ENCODE measurements at places on chromosomes 12 and 14.

- DNase-seq, result no peak
Measured at GRCh38 chr12:122866379-122866778, 29.5 kb downstream of the VPS37B start.

DNA sequence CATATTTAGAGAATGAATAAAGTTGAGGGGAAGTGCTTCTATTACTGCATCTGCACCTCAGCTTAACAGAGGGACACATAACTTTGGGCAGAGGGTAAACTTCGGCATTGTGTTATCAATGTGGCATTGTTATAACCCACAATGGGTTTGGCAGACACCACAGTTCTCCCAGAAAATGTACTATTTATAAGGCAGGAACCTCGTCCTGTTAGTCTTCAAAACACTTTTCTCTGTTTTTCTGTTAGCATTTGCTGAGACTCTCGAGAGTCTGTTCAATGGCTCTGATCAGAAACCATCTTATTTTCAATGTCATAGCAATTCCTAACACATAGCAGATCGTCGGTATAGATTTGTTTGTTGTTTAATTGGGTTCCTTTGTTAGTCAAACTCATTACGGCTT lies 13.9 kb downstream of the PPP1R36 start:
- DNase-seq, result no peak

GRCh38 chr12:51217133-51217967 lies 512 bp downstream of the POU6F1 start:
- no peak for DNase-seq

GRCh38 chr14:92484132-92484823 lies 29.3 kb upstream of the RIN3 start:
- DNase-seq, result no peak

DNA sequence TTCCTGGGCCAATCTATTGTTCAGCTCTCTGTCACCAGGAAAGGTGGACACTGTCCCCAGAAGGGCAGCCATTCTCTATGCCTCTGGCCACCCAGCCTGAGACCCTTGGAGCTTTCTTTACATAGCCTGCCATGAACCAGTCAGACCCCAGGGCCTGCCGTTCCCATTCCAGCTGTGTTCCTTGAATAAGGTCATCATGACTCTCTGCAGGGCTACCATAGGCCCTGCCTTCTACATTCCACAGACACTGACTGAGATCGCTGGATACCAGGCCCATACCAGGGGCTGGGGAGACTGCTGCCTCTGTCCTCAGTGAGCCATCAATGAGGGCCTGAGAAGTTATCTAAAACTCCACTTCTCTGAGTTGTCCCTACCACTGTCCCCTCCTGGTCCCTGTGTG lies 75.5 kb downstream of the SYNE3 start:
- no peak for DNase-seq

- no peak for DNase-seq
Measured at GRCh38 chr14:101926085-101926484, 38.3 kb upstream of the DYNC1H1 start.

GRCh38 chr12:67681105-67681778 lies 32.7 kb downstream of the DYRK2 start:
- DNase-seq, result peak; percentile 95

DNA sequence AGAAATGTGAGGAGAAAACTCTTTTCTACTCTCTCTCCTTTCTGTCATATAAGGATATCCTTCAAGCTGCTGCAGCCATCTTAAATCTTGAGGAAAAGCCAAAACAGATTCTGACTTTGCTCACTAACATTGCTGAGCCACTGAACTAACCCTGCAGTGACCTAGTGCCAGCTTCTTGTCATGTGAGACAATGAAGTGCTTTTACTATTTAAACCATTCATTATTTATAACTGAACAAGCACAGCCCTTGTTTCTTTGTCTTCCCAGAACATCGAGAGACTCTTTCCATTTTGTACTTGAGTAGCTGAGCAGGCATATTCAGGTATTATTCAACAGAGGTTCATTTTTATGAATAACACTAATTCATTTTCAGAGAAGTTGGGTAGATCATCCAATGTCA lies 455.0 kb upstream of the TMPO start:
- DNase-seq, result no peak

DNA sequence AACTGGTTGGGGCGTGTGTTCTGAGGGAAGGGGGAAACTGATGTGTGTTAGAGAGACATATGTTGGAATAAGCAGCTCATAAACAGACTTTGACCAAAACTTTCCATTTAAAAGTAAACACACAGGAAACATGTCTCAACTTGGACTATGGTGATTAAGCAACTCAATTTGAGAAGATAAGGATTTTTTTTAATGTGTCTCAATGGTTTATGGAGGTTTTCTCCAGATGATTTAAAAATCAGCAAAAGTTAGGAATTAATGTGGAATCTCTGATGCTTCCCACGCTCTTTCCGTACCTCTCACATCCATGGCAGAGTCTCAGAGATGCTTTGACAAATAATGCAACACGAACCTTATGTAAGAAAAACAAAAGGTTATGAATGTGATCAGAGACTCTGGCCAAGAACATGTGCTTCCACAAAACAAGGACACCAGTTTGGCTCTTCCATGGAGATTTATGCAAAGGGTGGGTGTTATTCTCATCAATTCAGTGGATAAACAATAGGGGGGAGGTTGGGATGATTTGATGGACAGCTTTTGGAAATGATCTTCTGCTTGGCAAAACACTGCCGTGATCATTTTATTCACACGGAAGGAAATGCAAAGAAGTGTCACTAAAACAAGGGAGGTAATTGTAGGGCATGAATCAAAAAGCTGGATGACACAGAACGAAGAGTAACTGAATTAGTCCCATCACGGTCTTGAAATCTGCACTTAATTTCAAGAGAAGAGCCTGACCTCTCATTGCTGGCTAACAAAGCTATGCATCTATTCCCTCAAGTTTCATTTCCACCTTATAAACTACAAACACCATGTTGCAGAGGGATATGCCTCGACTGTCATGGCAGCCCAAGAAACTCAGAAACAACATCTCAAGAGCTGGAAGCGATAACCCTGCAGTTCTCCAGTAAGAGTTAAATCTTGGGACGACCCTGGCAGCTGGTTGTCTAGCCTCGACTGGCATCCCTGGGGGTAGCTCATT lies 76.5 kb downstream of the FOXN3 start:
- DNase-seq, result no peak

- DNase-seq, result no peak
Measured at GRCh38 chr14:100654814-100655740, 67.9 kb upstream of the BEGAIN start.

DNA sequence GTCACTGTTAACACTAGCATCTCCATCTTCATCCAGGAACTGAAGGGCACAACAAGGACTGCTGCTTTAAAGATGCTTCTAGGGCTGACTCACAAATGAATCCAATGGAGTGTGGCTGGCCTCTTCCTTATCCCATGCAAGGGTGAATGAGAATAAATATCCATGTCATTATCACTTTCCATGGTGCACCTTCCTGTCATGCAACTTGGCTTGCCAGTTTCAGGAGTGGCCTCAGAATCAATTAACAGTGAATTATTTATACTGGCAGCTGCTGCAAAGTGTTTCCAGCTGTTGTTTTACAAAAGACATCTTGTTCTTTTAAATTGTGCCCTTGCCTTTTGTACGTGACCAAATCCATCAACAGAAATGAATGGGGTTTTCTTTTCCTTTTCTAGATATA lies 499.3 kb upstream of the TMEM132C start:
- DNase-seq, result no peak

DNA sequence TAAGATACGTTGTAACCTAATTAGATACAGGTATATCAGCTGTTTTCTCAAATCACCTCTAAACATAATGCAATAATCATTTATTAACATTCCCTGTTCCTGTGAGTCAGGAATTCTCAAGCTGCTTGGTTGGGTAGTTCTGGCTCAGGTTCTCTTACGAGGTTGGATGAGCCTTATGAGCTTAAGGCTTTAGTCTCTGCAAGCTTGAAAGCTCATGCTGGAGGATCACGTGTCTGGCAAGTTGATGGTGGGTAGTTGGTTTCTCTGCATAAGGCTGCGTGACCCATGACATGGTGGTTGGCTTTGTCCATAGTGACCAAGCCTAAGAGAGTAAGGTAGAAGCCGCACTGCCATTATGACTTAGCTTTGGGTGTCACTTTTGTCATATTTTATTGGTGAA lies 62.0 kb downstream of the PLEKHA5 start:
- peak; percentile 93 for DNase-seq

- no peak for DNase-seq
Measured at GRCh38 chr12:47876440-47876960, 28.3 kb downstream of the VDR start.

GRCh38 chr14:79043194-79043889 lies 873.2 kb downstream of the NRXN3 start:
- DNase-seq, result no peak

- DNase-seq, result peak; percentile 76
Measured at GRCh38 chr12:108565976-108566375, 3.6 kb downstream of the ISCU start.

GRCh38 chr14:46717211-46717610 lies 65.6 kb upstream of the RPL10L start:
- DNase-seq, result no peak

- no peak for DNase-seq
Measured at GRCh38 chr12:104279164-104279563, 24.4 kb upstream of the EID3 start.

DNA sequence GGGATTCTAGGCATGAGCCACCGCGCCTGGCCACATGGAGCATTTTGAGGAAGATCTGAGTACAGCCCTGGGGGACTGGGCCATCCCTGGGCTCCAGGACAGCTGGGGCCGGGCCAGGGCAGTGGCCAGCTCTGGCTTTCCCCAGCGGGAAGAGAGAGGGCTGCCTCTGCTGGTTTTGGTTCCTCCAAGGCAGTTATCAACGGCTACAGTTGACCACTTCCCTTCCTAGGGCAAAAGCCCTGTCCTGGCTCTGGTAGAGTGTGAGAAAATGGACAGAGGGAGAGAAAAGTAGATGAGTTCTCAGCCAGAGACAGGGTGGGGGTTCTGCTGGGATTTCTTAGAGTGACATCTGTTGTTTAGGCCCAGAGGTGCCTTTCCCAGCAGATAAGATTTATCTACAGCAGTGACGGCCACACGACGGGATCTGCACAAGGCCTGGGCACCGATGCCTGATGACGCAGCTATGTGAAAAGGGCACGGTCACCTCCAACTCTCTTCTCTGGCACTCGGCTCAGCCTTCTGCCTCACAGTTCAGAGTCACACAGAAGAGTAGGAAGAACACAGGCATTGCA lies 5.5 kb upstream of the HVCN1 start:
- no peak for DNase-seq

Measured in retinal pigment epithelial cell (primary cell).